ENCODE measurements at places on chromosomes 4 and X.

GRCh38 chr4:22802876-22803275 lies 110.1 kb downstream of the GBA3 start:
- DNase-seq: no peak

GRCh38 chrX:52424656-52425055 lies 55.8 kb downstream of the XAGE2 start:
- no peak for DNase-seq

GRCh38 chr4:168221301-168221700 lies 97.3 kb downstream of the DDX60 start:
- DNase-seq: no peak

DNA sequence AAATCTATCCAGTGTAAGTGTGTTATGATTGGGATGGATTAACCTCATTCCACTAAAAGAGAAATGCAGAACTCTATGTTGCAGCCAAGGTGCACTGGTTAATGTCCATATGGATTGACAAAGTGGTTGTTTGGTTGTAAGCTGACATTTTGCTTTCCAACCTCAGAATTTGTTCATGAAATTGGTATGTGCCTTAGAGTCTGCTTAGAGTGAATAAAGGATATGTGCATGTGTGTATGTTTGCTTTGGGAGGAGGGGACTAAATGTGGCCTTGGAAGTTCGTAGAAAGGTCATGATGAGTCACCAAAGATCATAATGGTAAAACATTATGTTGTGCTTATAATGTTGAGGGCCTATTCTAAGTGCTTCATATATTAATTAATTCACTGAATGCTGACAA lies 44.1 kb upstream of the MBNL3 start:
- DNase-seq: no peak

DNA sequence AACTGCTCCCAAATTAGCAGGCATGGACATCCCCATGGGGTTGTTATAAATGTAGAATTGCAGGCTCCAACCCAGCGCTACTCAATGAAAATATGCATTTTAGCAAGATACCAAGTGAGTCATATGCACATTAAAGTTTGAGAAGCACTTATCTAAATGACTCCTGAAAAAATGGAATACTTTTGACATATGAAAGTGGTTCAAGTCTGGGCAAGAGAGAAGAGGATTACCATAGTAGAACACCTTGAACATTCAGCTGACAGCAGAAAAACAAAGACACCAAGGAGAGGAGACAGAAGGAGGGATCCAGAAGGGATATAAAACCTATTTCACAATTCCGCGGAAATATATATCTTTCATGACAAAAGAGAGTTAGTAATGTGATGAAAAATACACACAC lies 63.2 kb upstream of the CT83 start:
- DNase-seq: no peak

- DNase-seq: no peak
These were observed 54.0 kb downstream of the LPAR4 start for GRCh38 chrX:78801522-78801921.

- DNase-seq: no peak
These were observed 104.7 kb downstream of the MGST2 start for GRCh38 chr4:139770361-139770760.

DNA sequence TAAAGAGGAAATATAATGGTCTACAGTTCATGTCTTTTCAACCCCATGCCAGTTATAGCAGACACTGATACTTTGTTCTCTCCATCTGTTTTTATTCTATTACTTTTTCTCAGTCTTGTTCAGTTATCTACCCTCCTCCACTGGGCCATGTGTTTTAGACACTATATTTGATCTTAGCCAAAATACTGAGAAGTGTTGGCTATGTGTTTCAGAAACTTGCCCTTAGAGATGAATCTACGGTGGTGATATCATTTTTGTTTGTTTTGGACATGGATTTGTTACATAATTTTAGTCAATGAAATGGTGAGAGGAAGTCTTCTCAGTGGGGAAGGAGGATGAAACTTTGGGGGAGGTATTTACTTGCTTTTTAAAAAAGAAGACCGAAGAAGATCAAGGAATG lies 211.5 kb upstream of the DDX53 start:
- DNase-seq: no peak

DNA sequence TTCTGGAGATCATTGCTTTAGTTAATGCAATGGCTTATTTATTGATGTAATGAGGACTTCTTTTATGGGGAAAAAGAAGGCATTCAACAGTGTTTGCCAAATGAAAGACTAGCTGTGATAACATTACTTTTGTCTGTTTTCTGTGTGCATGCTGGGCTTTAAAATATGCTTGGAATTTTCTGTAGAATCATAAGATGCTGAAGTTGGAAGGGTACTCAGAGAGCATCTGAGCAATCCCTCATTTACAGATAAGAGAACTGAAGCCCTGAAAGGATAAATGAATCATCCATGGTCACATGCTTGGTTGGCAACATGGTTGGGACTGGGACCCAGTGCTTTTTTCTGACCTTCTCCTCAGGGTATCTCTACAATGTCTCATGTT lies 31.4 kb upstream of the PITX2 start:
- no peak for DNase-seq

Data from ELF-1 (cell line).